Stimulated activated CD8-positive, alpha-beta memory T cell treated with anti-CD3 and anti-CD28 coated beads, Interleukin-15, amount 100 ng/mL, for 24 hours (primary cell): ENCODE measurements at places on chromosomes 7 and 10.

GRCh38 chr7:27960415-27960814 lies 220.2 kb downstream of the JAZF1 start:
- no peak for DNase-seq

DNA sequence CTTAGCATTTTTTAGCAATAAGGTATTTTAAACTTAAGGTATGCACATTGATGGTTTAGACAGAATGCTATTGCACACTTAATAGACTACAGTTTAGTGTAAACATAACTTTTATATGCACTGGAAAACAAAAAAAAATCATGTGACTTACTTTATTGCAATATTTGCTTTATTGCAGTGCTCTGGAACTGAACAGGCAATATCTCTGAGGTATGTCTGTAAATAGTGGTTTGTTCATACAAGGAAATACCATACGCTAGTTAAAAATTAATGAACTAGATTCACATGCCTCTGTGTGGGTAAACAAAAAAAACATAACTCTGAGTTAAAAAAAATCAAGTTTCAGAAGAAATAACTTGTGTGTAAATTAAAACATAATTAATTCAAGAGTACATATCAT lies 479.0 kb upstream of the MKI67 start:
- no peak for DNase-seq

- DNase-seq, result no peak
These were observed 96.2 kb downstream of the NPTX2 start for GRCh38 chr7:98713165-98713810.

GRCh38 chr7:108351729-108352131 lies 104.5 kb downstream of the NRCAM start:
- no peak for DNase-seq

GRCh38 chr10:6562221-6562620 lies 17.9 kb downstream of the PRKCQ start:
- no peak for DNase-seq

DNA sequence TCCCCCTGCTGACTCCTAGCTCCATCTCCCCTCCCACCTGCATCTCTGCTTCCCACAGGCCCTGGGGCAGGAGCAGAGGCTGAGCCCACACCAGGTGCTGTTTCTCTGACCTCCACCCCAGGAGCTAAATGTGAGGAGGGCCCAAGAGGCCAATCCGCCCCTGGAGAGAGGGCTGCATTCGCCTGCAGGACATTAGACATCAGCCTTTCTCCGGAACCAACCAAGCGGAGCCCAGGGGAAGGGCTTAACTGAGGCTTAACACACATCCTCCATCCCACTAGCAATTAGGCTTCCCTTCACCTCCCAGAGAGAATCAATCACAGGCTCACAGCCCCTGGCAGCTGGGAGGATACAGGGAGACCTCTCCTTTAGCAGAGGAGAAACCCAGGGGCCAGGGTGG lies 50.5 kb downstream of the SH3PXD2A start:
- no peak for DNase-seq

- DNase-seq, result no peak
These were observed 114.7 kb upstream of the EGFR start for GRCh38 chr7:54904130-54904529.

DNA sequence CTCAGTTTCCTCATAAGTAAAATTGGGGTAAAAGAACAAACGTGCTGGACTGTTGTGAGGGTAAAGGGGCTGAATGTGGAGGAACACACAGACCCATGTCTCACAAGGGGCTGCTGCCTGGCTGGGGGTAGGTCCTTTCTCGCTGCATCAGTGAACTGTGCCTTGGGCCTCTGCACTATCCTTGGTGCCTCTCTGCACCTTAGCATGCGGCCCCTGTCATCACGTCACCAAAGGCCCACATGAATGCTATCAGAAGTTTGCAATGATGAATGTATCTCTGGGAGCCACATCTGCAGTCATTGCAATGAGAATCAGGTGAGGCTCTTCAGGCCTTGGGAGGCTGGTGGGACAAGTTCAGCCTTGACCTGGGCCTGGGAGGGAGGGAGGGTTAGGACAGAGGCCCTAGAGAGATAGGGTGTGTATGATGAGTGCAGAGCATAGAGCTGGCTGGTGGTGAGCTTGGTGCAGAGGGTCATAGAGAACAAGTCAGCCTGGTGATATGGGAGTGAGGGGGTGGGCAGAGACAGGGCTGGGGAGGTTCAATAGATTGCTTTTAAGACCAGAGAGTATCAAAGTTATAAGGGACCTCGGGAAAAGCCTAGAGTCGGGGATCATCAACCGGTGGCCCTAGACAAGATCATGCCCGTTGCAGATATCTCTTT lies 308.4 kb downstream of the RPS24 start:
- DNase-seq, result no peak
